Activated CD4-positive, CD25-positive, alpha-beta regulatory T cell treated with anti-CD3 and anti-CD28 coated beads, Interleukin-2, amount 50 U/mL, for 24 hours (primary cell): ENCODE measurements at places on chromosomes 7 and 10.

DNA sequence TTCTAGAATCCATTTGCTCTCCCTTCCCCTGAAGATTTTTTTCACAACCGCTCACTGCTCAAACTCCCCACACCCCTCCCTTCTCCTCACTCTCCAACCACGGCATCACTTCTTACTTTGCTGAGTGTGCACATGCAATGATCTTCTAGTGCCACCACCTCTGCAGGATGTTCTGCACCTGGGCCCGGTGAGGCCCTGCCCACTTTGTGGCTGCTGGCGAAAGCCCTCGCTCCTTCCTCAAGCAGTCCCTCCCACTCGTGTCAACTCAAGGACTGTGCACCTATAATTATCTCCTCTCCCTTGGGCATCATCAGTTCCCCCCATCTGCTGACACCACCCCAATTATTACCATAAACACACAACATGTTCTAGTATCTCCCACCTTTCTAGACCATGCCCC, 91.0 kb upstream of the LANCL2 start:
- no peak for ATAC-seq

DNA sequence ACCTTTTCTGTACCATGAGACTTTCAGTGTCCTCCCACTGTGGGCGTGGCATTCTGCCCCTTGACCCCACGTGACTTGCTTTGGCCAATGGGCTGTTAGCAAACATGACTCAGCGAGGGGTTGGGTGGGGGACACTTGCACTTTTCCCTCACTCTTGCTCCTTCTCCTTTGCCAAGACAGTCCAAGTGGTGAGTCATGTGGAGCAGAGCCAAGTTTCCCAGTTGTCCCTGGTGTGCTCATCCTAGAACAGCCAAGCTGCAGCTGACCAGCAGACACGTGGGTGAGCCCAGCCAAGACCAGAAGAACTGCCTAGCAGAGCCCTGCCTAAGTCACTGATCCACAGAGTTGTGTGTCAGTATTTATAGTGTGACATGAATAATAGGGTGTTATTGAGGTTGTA, 82.8 kb upstream of the CPXM2 start:
- ATAC-seq = no peak

DNA sequence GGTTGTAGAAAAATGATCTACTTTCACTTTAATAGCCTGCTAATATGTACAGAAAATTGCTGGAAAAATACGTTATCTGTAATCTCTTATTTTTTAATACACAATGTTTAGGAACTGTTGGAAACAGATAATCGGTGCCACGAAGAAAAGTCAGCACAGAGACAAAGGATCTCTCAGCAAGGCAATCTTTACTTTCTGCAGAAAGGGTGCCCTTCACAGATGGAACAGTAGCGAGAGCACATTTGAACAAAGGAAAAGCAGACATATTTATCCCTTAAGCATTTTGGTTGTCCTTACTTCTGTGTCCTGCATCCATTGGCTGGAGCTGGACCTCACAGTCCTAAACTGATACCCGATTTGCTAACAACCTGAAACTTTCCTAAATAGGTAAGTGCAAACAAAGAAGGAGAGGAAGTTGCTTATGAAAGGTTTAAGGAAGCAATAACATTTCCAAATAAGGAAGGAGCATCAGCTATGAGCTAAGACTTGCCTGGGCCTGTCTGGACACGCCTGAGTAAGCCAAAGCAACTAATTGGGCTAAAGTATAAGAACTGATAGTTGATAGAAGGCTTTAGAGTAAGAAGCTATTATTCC, 640.0 kb downstream of the SH2D4B start:
- no peak for ATAC-seq

DNA sequence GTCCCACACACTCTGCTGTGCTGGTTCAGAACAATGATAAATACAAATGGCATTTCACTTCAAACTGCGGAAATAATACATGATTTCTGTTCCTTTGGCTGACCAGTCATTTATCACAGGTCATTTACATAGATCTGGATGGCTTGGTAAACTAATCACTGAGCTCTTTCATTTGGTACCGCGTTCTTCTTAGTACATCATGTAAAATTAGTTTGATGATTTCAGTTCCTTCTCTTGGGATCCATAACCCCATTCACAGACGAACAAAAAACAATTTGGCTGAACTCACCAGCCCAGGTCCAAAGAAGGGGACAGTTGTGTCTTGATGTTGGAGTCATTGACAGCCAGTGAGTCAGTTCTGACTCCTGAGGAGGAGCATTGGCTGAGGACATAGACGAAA, 689.8 kb downstream of the INHBA start:
- ATAC-seq = no peak

GRCh38 chr7:90669492-90669891, 73.4 kb downstream of the CDK14 start:
- ATAC-seq = no peak

GRCh38 chr7:43944286-43944685, 18.1 kb downstream of the UBE2D4 start:
- no peak for ATAC-seq

- ATAC-seq = no peak
Observed at GRCh38 chr10:51907361-51907760, 208.0 kb upstream of the CSTF2T start.
